ENCODE measurements at places on chromosomes 3 and 15.
A peak's percentile ranks its signal among the peaks of the same experiment; 100 is the strongest.

- no peak for DNase-seq
Measured at GRCh38 chr15:50702762-50703334, 16.3 kb upstream of the TRPM7 start.

DNA sequence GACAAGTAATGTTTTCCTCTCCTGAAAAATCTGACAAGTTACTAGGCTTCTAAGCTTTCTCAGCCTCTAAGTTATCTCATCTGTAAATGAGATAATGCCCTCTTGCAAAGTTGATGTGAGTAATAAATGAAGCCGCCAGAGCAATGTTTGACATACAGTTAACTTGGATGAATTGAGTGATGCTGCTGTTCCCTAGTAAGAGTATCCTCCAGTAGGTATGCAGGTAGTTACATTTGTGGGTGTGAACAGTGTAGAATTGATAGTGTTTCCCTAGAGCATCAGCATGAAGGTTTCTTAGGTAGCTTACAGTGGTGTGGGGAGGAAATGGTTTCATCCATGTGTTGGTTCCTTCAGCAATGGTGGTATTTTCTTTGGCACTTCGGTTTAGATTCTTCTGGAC lies 3.4 kb downstream of the ATP2C1 start:
- DNase-seq, result no peak

DNA sequence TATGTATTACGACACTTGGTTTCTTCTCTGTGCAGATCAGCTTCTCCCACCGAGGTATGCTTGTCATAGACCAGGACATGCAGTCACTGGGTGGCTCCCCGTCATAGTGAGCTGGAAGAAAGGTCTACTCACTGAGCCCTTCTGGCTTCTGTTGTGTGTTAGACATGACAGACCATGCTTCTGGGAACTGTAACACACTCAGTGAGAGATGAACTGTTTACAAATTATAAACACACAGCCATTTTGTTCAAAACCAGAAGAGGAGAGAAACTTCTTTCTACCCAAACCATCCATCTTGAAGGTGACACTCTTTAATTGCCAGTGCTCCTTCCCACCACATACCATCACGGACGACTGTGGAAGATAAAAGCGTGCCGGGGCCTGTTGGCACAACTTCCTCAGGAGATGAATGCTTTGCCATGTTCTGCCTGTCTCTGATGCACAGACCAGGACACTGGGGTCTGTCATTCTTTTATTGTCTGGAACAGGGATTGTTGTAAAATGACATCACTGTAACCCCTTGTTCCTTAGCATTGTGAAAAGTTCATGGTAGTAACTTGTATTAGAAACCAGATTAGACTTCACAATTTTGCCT lies 214.3 kb downstream of the MCTP2 start:
- no peak for DNase-seq

DNA sequence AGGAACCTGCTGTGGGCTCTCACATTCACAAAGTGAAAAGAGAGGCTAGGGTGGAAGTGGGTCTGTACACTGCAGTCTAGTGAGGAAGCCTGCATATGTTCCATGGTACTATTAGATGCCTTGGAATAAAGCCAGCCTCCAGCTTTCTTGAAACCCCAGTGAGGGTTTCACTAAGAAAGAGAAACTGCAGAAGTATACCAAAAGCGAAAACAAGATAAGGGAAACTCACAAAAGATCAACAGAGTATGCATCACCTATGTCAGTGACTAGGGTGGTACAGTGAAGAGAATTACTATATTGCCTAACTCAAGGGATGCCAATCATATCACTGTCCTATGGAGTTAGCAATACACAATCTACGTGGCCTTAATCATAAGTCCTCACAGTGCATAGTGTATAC lies 212.5 kb upstream of the GADL1 start:
- no peak for DNase-seq

GRCh38 chr3:25125201-25125600 lies 302.9 kb upstream of the RARB start:
- no peak for DNase-seq

GRCh38 chr3:115792206-115792955 lies 169.1 kb downstream of the GAP43 start:
- DNase-seq, result no peak

- no peak for DNase-seq
Measured at GRCh38 chr3:126845920-126846715, 136.8 kb upstream of the PLXNA1 start.

- DNase-seq, result no peak
Measured at GRCh38 chr3:193978486-193978885, 157.5 kb upstream of the HES1 start.

GRCh38 chr3:14606669-14607339 lies 44.8 kb upstream of the CCDC174 start:
- no peak for DNase-seq

DNA sequence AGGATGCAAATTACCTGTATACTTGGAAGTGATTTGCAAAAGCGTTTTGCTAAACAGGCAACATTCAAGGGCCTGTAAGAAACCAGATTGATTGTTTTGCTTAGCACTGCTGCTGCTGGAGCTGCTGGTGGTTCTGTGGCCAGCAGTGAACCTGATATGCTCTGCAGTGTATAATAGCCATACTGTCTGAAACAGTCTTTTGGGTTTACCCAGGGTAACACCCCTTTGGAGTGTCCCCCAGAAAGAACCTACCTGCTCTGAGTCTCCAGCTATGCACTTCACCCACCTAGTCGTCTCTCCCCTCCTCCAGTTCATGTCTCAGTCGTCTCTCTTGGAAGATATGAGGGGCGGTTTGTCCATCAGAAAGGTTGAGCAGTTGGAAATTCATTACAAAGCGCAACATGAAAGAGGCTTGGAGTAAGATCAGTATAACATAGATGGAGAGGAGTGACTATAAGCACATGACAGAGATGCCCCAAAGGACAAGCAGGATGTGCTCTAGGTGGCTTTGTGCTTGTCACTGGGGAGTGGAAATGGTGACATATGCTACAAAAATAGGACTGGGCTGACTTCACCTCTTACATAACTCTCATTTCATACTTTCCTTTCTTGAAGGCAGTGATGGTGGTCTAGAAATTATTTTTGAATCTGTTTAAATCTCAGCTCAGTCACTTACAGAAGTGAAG lies 3.8 kb downstream of the MKRN2 start:
- DNase-seq, result no peak

DNA sequence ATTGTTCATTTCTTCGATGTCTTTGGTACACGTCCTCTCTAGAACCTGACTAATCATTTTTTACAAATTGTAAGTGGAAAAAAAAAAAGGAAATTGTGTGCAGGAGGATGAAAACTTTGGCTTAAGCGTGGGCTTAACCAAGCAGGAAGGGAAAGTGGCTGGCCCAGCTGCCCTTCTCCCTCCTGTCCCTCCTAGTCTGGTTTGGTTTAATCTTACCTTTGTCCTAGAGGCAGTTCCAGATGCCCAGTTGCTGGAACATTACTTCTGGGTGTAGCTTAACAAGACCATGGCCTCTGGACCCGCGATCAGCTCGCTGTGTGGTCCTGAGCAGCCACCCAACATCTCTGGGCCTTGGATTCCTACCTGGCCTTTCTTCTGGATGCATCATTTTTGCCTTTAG lies 15.4 kb downstream of the PAQR5 start:
- DNase-seq, result no peak

DNA sequence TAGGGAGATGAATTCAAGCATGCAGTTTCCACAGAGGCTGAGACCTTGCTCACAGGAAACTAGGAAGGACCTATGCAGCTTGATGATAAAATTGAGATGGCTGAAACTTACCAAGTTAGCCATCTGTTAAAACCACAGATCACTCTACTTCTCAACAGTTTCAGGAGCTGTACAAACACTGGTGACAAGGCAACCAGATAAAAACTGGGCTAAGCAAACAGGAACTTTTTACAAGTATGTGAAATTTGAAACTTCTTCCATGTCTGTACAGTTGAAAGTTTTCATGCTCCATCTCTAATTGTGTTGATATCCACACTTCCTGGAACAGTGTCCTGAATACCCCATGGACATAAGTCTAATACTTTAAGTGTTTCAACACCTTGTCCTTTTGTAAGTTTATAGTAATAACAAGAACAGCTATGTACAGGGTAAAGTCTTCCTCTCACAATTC lies 78.2 kb downstream of the FAIM start:
- DNase-seq, result no peak

DNA sequence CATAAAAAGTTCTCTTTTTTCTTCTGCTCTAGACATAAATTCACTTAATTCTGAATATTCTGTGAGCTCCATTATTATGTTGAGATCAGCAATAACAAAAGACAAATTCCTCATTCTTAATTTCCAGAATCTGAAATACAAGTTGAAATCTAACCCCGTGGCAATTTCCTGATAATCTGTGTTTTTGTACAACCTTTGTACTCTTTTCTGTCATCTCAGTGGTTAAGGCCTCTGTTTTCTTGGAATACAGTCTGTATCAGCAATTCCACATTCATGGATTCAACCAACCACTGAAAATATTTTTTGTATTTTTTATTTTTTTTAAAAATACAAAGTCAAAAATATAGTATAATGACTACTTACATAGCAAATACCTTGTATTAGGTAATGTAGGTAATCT lies 8.7 kb downstream of the CCR8 start:
- DNase-seq, result no peak

DNA sequence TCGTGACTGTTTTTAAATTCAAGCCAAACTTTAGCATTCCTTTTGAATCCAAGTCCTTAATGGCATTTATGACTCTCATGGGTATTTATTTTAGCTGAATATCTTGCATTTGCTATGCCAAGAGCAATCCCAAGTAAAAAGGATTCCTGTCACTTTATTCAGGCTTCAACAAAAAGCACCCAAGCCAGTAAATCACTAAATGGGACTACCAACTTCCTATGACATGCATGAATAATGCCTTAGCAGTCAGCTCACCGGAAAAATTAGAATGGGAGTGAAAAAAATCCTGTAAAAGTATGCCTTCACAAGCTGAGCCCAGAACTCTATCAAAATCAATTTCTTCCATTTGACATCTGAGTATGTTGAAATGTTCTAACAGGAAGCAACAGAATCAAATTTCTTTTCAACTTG lies 1297.9 kb downstream of the ROBO2 start:
- no peak for DNase-seq

DNA sequence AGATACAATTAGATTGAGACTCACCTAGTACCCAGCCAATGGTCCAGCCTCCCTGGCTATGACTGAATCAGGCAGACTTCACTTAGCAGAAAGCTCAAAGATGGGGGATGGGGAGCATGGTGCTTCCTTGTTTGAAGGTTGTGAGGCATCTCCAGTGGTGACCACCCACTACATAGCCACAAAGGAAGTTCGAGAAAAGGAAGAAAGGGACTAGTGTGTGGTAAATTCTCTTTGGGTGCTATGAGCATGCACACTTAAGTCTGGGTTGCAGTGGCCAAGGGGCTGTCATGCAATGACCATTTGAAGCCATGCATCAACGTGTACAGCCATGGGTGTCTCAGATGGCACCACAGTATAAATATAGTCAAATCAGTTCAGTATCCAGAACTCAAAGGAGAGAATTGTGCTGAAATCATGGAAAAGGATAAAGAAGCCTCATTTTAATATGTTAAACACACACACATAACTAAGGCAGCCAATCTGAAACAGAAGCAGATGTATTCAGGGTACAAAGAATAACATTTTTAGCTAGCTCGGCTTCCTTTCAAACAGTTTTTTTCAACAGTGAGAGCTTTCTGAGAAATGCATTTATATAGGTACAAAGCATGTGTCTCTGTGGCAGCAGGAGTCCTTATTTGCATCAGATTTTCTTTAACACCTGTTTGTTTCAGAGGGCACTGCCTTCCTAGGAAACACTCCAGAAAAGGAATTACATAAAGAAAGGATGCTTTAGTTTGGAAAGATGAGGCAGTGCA lies 275.5 kb downstream of the GAP43 start:
- DNase-seq, result no peak

- no peak for DNase-seq
Measured at GRCh38 chr15:28101983-28102441, 2.9 kb upstream of the OCA2 start.

GRCh38 chr3:74263031-74263430 lies 351.4 kb downstream of the CNTN3 start:
- no peak for DNase-seq

GRCh38 chr15:89814112-89814742 lies 425 bp downstream of the ANPEP start:
- no peak for DNase-seq

DNA sequence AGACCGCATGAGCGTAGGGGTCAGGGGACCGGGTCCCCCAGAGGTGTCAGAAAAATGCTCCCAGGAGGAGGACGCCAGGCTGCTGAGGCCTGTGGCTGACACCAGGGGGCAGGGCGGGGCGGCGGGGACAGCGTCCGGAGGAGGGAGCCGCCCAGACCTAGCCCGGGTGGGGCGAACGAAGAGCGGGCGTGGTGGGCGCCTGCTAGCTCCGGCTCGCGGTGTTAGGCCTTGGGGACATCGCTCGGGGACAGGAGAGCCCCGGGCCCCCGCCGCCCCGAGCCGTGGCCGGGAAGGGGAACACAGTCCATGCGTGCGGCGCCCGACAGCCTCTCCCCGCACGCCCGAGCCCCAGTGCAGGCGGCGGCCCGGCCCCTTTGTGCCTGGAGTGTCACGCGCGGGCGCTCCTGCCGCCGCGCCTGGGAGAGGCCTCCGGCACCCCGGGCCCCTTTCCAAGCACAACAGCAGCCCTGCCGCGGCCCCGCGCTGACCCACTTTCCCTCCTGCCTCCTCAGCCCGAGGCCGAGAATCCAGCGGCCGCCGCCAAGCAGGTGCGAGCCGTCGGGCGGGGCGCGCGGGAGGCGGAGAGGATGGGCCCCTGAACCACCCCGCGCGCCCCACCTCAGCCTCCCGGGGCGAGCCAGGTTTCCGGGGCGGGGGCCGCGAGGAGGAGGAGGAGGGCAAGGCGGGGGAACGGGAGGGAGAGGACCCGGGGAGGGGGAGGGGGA lies 111.0 kb upstream of the KLF13 start:
- peak; percentile 40 for DNase-seq

DNA sequence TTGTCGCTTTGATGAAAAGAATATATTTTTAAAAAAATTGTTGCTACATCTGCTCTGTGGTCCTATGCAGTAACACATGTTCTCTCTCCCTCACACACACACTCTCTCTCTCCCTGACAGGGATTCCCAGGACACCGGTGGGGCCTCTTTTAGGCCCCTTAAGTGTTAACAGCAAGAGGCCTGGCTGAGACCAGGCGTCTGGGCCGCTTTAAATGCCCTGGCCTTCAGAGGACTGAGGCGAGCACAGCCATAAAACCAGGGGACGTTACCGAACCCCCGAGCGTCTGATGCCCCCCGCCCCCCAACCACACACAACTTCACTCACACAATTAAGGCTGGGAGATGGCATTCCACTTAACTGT lies 1.7 kb downstream of the BNC1 start:
- no peak for DNase-seq

GRCh38 chr3:196186651-196187573 lies 24.3 kb downstream of the ZDHHC19 start:
- DNase-seq, result peak; percentile 44

GRCh38 chr3:25633919-25634318 lies 30.8 kb downstream of the TOP2B start:
- no peak for DNase-seq

- no peak for DNase-seq
Measured at GRCh38 chr3:115347737-115348136, 200.6 kb upstream of the ZBTB20 start.

- peak; percentile 88 for DNase-seq
Measured at GRCh38 chr3:194134757-194135515, 1.0 kb upstream of the HES1 start.

Data from NCI-H1417 treated with DMSO at 0.1 percent for 48 hours (cell line).